Activated T-helper 17 cell treated with anti-CD3 and anti-CD28 coated beads, Interleukin-2, amount 50 U/mL, for 72 hours (primary cell): ENCODE measurements at places on chromosomes 7 and 10. TPM values are rescaled to one million over a fixed set of nuclear protein-coding genes. Genes with fewer than 3 reads are reported as not detected.
A peak's percentile ranks its signal among the peaks of the same experiment; 100 is the strongest.

GRCh38 chr10:83760142-83760541 is 379.2 kb upstream of the GHITM start:
- no peak for ATAC-seq

- peak; percentile 32 for ATAC-seq
These were observed 934 bp downstream of the PRTFDC1 start for GRCh38 chr10:24951201-24952142.

DNA sequence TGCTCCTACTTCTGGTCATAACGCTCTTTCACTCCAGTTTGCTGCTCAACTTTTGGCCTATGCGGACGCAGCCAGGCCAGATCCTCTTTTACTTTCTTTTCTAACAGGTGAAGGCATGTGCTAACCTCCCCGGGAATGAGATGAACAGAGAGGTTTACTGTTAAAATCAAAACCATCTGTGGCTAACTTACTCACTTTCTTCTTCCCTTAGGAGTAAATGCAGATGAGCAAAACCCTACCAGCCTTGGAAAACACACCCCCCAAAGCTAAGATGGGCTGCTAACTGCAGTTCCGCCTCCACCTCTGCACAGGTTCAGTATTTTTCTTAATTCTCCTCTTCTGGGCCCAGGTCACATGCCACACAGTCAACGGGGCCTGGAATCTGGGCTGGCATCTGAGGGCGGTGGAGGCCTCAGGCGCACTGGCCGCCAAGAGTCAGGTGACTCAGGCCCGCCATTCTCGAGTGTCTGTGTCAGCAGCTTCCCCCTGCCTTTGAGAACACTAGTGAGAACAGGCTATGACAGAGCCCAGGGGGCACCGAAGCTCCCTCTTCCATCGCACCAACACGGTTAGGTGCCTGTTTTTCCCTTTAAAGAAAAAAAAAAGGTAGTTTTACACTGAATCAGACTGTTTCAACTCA is 11.1 kb downstream of the FAM53B start:
- peak; percentile 75 for ATAC-seq

DNA sequence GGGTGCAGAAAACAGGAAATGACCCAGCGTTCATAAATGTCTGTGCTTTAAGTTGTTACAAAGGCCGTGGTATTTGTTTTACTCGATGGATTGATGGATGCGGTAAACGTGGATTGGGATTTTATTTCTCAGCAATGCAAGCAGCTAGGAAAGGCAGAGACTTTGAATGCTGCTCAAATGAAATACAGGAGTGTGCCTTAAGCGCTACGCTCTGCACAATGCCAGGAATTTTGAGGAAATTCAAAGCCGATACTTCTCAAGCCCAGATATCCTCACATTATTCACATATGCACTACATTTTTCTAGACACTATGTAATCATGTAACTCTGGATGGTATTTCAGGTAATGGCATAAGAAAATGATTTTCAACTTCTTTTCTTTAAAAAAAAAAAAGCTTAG is 514.3 kb upstream of the ADARB2 start:
- ATAC-seq, result no peak

- ATAC-seq, result no peak
These were observed 41.1 kb downstream of the MINPP1 start for GRCh38 chr10:87545783-87546182.

DNA sequence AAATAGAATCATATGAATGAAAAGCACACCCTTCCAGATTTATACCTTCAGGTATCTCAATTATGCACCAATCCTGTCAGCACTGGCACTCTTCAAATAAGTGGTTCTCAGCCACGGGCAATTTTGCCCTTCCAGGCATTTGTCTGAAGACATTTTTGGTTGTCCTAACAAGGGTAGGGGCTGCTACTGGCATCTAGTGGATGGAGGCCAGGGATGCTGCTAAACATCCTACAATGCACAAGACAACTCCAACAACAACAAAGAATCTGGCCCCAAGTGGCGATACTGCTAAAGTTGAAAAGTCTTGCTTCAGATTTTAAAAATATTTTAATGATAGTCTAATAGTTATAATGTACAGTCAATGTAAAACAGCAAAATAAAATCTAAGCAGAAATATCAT is 16.1 kb downstream of the CCDC186 start:
- no peak for ATAC-seq

DNA sequence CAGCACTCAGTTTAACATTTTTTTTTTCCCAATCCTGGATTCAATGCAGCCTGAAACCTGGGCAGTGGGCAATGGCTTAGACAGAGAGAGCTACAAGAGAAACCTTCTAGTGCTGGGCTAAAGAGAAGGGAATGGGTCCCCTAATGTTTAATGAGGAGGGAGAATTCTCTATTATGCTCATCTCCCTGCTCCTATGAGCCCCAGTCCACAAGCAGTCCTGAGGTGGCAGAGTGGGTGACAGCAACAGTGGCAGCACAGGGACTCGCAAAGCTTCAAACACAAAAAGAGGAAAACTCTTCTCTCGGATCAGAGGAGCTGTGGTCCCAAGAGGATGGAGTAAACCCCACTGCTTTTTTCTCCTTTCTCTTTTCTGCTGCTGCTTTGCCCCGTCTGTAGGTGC is 36.5 kb downstream of the COBL start:
- no peak for ATAC-seq

GRCh38 chr10:24983130-24983529 is 30.7 kb upstream of the PRTFDC1 start:
- no peak for ATAC-seq

Gene EPHB4
- 4.1 TPM for total RNA-seq

Gene MRPS17
- total RNA-seq, result 12.4 TPM

Gene SLC18A3
- total RNA-seq, result not detected
